ENCODE measurements at places on chromosomes 5 and 9.

GRCh38 chr9:87862536-87863268, 20.0 kb upstream of the SPATA31E1 start:
- DNase-seq = peak; percentile 40

DNA sequence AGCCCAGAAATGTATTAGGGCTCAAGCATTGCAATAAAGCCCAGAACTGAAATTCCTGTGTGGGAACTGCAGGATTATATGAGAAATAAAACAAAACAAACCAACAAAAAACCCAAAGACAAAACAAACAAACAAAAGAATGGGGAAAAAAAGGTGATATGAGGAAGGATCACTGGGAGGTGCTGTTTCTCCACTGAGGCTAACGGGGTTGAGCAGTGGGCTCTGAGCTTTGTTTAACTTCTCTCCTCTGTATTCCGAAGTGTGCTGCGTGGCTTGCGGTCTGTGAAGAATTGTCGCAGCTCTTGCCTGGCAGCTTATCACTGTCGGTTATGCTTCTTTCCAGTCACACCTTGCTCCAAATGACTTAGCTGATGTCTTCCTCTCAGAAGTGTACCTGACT, 106.3 kb downstream of the TENT4A start:
- no peak for DNase-seq

DNA sequence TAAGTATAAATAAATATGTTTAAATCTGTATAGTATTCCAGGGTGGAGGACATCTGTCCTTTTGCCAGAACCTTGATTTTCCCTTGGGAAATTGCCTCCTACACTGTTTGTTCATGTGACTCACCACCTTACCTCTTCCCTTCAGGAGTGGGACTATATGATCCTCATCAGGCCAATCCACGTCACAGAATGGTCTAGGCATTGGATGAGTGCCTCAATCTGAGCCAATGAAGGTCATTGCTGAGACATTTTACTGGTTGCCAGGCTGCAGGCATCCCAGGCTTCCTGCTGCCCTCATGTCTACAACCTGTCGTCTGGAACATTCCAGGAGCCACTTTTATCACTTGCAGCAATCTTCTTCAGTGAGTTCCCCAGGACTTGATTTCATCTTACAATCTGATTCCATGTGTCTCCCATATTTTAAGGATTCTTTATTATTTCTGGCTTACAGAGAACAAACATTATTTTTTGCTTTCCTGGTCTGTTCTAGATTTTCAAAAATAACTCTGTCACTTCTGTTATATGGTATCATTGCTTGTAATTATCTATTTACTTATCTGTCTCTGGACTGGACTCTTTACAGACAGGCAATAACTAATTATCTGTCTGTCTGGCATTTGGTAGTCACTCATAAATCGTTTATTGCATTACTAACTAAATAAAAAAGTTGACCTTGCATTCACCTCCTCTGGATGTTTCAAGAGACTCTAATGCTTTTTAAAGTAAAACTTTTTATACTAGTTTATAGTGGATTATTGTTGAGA, 107.3 kb upstream of the APC start:
- no peak for DNase-seq

DNA sequence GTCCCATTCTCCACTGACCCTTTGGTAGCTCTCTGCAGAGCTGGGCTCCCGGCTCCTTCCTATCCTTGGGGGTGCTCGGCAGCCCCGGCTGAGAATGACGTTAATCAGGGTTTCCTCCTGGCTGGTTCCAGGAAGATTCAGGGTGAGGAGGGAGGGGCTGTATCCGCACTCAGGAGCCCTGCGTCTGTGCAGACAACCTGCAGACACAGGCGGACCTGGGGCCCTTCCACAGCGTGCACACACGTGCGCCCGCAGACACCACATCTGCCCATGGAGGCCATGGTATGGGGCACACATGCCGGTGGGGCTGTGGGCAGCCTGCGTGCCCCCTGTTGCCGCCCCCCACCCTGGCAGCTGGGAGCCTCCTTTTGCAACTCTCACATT, 66.6 kb upstream of the RNU6ATAC start:
- DNase-seq = no peak

DNA sequence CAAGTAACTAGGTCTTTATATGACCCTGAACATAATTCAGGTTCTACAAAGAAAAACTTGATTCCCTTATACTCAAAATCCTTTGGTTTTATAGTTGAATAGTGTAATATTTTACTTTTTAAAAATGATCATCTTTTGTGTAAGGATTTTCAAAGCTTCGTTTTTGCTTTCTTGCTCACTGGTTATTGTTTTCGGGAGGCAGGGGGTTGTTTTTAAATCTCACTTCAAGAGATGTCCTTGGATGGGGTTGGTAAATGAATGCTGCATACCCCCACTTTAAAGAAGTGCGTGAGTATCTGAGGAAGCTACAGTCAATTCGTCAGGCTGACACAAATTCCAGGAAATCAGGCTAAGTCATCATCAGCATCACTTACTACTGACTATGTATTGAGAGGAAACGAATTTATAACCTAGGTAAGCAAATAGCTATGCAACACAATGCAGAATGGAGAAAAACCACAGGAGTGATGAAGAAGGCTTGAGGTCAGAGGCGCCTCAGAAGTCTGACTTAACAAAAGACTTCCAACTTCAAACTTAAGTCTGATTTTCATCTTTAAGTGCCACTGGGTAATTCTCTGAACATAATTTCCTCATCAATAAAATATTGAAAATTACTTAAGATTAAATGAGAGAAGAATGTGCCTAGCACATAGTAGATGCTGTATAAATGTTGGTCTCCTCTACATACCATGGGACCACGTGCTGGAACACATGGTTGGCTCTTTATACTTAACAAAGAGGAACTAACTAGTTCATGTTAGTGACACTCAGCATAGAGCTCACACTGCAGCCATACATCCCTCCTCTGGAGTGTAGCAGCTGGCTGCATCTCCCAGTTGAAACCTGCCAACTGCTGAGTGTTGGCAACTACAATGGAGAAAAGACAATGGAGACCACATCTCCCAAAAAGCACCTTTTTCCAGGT, 106.0 kb upstream of the KIF2A start:
- no peak for DNase-seq

GRCh38 chr5:178423431-178423830, 166.8 kb downstream of the COL23A1 start:
- DNase-seq = no peak

GRCh38 chr5:94562327-94562971, 56.0 kb downstream of the KIAA0825 start:
- DNase-seq = peak; percentile 16

- DNase-seq = no peak
These were observed 527 bp downstream of the MEF2C start for GRCh38 chr5:88882276-88883038.

GRCh38 chr9:12980085-12980851, 205.4 kb downstream of the LURAP1L start:
- DNase-seq = no peak

DNA sequence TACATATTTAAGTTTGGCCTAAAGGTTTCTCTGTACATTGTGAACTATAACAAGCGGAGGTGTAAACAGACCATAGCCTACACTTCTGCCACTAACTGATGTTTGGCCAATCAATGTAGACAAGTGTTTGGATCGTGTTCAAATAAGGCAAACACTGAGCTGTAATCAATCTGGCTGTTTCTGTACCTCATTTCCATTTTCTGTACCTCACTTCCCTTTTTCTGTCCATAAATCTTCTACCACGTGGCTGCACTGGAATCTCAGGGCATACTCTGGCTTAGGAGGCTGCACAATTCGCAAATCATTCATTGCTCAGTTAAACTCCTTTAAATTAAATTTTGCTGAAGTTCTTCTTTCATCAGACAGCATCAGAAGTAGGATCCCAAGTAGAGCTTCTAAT, 140.9 kb downstream of the SLC25A46 start:
- DNase-seq = no peak

DNA sequence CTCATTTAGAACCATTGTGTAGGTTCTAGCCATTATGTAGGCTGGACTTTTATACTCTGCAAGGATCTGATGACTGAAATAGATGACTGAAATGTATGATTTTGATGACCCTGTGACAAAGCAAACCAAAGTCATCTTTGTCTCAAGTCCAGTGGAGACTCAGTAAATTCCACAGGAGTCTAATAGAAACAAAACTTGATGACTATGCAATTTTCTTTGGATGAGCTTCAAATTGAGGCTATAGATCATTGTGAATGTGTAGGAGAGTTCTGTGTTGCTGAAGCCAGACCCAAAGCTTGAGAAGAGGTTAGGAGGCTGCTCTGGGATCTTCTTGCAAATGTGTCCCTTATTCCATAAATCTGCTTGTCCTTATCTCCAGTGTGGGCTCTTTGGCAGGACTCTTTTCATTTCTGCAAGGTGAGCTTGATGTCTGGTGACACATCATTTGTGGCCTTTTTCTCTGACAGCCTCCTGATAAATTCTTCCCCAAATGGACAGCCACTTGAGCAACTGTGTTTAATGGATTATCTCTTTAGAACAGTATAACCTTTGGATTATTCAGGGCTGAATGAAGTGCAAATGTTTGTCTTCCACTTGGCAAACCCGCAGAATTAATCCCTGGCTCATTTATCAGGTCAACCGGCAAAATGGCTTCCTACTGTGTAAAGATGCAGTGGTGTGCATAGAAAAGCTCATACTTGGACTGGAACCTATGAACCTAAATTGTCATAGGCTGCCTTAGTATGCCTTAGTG, 235.1 kb upstream of the ANKH start:
- DNase-seq = no peak

GRCh38 chr5:65563777-65564176, 681 bp downstream of the PPWD1 start:
- no peak for DNase-seq

DNA sequence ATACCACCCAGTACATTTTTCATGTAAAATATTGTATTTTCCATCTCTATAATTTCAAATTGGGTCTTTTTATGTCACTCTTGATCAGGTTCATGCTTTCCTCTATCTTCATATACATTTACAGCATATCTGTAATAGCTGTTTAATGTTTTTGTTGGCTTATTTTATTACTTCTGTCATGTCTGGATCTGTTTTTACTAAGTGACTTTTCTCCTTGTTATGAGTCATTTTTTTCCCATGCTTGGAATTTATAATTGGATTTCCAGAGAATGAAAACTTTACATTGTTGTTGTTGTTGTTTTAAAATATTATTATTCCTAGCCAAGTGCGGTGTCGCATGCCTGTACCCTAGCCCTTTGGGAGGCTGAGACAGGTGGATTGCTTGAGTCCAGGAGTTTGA, 5.6 kb upstream of the ADAMTS19 start:
- no peak for DNase-seq

- DNase-seq = no peak
These were observed 256.7 kb downstream of the PARP8 start for GRCh38 chr5:50922942-50923767.

- no peak for DNase-seq
These were observed 8.8 kb downstream of the CAMK4 start for GRCh38 chr5:111233052-111233374.

GRCh38 chr5:56457887-56458812, 225.0 kb upstream of the ANKRD55 start:
- DNase-seq = no peak

GRCh38 chr5:133610489-133611356, 1.6 kb downstream of the FSTL4 start:
- DNase-seq = no peak

GRCh38 chr9:38079461-38080031, 10.5 kb upstream of the SHB start:
- no peak for DNase-seq

- DNase-seq = no peak
These were observed 7.3 kb downstream of the ENG start for GRCh38 chr9:127847178-127847510.

GRCh38 chr9:126833710-126834345, 26.6 kb upstream of the ZBTB34 start:
- no peak for DNase-seq

DNA sequence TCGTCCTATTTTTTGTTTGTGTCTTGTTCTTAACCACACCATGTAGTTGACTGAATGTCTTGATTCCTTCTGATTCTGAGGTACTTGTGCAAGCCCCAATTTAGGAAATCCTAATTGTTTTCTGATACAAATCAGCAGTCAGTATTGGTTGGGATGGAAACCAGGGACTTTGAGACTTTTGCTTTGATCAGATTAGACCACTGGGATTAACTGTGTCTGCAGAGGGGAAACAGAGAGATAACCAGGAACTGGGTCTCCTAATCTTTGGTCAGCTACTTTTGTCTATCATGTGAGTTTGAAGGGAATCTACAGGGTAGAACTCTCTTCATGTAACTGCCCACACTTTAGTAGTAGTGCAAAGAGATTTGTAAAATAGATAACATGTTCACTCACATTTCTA, 173.8 kb upstream of the POC5 start:
- no peak for DNase-seq

DNA sequence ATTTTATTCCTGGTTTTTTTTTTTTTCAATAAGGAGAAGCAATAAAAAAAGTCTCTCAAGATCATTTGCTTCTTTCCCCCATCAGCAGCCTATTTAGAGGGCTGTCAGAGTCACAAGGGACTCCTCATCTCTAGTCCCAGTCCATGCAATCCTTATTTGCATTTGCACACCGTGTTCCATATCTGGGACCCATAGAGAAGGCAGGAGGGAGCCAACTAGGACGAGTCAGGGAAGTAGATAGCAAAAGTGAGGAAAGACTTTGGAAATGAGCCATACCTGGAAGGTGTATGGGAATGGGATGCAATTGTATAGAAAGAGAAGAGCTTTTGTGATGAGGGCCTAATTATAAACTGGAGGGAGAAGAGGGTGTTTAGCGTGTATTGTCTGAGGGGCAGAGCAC, 160.0 kb downstream of the PIK3R1 start:
- no peak for DNase-seq

DNA sequence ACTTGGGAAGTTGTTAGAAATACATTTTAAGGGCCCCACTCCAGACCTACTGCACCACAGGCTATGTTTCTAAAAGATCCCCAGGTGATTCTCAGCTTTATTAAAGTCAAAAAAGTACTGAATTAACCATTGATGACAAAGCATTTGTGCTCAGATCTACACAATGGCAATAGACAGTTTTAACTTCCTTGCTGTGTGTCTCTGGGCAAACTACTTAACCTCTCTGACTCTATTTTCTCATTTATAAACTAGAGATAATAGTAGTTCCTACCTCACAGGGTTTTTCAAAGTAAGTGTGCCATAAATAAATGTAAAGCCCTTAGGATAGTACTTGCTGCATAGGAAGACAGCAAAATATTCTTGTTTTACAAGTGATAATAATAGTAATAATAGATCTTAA, 66.3 kb downstream of the LIX1 start:
- no peak for DNase-seq

All from epithelial cell of prostate (primary cell).